ENCODE measurements at places on chromosomes 6 and 20.

DNA sequence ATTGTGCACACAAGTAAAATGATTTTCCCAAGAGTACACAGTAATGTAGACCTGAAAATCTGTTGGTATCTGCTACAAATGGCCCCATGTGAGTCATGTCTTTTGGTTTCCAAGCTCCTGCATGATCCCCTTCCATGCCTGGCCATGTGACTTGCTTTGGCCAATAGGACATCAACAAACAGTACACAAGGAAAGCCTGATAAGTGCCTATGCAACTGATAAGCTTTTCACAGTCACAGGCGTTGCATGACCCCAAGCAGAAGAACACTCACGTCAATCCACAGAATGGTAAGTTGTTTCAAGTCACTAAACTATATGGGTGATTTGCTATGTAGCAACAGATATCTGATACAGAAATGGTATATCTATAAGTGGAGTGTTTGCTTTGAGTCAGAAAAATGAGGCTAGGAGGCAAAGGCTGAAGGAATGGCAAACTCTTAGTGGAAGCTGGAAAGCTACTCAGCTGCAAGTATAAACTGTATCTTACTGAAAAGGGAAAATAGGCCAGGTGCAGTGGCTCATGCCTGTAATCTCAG is 160.1 kb upstream of the BEND3 start:
- DNase-seq, result no peak

DNA sequence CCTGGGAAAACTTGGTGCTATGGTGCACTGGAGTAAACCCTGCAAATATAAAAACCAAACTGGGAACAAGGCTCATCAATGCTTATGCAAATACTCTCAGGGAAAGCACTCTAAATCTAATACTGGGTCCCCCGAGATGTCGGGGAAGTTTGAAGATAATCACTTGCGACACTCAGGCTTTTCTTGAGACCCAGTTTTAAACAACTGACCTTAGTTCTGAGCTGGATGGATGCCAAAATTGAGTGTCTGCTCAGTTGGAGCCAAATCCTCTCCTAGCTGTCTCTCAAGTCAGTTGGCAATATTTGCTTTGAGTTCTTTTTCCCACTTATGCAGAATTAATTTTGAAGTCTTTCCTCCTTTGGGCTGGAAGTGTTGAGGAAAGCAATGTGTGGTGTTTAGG is 75.5 kb upstream of the CD2AP start:
- DNase-seq, result no peak

GRCh38 chr6:136524936-136525413 is 25.2 kb downstream of the MAP7 start:
- peak; percentile 47 for DNase-seq

- DNase-seq, result no peak
These were observed 659.0 kb downstream of the EPM2A start for GRCh38 chr6:145076115-145076841.

- no peak for DNase-seq
These were observed 80.3 kb downstream of the ZDHHC14 start for GRCh38 chr6:157461000-157461915.

- DNase-seq, result no peak
These were observed 3.7 kb downstream of the TFB1M start for GRCh38 chr6:155310596-155310995.

- DNase-seq, result no peak
These were observed 117.2 kb downstream of the PDE10A start for GRCh38 chr6:165545806-165546205.

DNA sequence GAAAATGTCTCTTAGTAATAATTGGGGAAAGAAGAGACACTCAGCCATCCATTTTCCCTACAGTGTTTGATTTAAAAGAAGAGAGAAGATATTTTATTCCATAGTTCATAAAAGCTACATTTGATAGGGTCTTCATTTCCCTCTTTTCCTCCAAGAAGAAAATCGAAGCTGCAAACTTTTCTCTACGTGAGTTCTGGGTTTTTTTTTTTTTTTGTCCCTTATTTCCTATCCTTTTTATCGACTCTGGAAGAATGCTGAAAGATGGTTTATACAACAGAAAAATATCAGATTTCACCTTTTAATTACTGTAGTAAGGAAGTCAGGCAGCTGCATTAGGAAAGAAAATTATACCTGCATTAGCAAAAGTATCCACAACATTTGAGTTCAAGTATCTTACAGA is at the start of gene OR2J1:
Gene OR2J1, plus strand, starts transcription at position 301 of the 400 bp plus-strand sequence. CDS start 1,453 bp downstream, outside the sequence.
- DNase-seq, result no peak

GRCh38 chr6:41571021-41571780 is 25.0 kb downstream of the FOXP4 start:
- DNase-seq, result no peak

DNA sequence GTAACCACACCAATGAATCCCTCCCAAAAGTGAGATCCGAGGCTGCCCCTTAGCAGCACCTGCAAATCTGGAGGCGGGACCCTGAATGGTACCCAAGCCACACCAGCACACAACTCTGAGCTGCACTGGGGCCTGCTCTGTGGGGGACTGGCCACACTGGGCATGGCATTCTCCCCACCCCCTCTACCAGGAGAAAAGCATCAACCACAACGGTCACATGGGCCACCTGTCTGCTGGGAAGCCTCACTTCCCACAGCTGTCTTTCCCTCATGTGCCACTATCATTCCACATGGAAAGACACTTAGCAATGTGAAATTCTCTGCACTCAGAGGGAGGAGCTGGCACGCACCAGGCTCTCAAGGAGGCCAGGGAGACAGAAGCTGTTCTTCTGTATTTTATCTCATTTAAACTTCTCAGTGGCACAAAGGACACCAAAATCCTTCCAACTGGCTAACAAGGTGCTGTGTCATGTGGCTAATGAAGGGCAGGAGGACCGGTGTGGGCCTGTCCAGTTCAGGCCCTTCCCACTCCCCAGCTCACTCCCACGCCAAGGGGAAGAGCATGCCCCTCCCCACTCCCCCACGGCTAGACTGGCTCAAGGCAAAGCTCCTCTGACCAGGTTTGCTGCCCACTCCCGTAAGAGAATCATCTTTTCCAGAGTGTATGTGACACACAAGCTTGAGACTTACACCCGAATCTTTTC is 19.0 kb downstream of the YTHDF1 start:
- DNase-seq, result no peak

GRCh38 chr6:139708337-139709199 is 334.1 kb upstream of the CITED2 start:
- DNase-seq, result no peak

DNA sequence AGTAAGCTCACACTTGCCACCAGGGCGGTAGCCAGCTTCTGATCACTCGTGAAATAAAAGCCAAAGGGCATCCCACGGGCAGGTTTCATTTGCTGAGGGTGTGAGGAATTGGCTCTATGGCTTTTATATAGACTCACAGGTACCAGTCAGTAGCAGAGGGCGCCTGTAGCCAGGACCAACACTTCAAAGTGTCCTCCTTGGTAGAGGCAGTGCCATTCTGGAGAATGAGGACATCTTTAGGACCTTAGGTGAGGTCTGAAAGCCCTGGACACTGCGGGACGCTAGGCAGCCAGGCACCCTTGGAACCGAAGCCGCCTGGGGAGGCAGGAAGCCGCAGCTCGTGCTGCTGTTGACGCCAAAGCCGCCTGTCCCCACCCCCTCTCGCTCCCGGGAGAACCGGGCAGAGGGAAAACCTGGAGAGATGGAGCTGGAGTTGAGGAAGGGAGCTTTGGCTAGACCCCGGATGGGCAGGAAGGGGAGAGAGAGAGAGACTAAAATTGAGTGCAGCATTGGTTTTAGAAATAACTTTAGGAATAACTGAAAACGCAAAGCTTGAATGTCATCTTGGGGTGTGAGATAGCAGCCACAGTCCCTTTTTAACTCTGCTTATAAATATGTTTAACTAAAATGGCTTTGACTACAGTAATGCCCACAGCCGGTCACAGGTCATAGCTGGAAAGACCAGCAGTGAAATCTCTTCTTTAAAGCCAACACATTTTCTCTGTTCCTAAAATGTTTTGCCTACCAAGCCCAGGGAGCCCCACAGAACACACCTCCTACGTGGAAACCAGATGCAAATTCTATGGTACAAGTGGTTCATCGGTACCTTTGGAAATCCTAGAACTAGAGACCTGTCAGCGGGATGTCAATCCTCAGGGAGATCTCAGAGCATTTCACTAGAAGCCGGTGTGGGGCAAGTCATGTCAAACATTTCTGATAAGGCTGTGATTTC is 128.5 kb upstream of the CDYL start:
- DNase-seq, result peak; percentile 76

GRCh38 chr6:55524441-55524840 is 54.6 kb downstream of the HMGCLL1 start:
- DNase-seq, result no peak

GRCh38 chr6:34696189-34696738 is 303 bp downstream of the ILRUN start:
- peak; percentile 31 for DNase-seq

DNA sequence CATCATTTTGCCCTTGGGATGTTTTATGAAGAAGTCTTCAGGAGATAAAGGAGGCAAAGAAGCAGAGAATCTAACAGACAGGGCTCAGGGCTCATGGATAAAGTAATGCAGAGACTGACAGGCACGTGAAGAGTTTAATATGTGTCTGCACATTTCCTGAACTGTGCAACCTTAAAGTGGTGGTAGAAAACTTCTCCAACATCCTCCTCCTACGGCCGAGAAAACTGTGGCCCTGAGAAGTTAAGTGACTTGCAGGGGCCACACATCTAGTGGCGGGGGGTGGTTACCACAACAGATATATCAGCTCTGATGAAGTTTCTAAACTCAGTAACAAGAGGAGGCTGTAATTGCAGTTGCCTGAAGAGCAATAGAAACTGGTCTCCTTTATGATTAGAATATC is 61.0 kb downstream of the SOBP start:
- no peak for DNase-seq

GRCh38 chr6:169950558-169950957 is 199.1 kb downstream of the ERMARD start:
- peak; percentile 46 for DNase-seq

DNA sequence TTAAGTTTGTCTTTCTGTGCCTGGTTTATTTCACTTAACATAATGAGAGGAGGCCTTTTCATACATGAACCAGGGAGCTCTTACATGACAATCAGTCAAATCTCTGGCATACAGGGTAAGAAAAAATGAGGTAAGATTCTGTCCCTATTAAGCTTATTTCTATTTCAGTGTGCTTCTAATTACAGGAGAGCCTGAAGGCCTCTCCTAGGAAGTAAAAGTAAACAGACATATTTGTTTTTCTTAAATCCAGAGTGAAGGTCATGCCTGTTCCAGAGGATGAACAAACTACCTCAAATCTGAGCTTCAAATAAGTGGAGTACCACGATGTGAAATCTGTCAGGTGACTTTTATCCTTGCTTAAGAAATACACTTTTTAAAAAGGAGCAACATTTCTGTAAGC is 72.6 kb downstream of the POPDC3 start:
- DNase-seq, result no peak

DNA sequence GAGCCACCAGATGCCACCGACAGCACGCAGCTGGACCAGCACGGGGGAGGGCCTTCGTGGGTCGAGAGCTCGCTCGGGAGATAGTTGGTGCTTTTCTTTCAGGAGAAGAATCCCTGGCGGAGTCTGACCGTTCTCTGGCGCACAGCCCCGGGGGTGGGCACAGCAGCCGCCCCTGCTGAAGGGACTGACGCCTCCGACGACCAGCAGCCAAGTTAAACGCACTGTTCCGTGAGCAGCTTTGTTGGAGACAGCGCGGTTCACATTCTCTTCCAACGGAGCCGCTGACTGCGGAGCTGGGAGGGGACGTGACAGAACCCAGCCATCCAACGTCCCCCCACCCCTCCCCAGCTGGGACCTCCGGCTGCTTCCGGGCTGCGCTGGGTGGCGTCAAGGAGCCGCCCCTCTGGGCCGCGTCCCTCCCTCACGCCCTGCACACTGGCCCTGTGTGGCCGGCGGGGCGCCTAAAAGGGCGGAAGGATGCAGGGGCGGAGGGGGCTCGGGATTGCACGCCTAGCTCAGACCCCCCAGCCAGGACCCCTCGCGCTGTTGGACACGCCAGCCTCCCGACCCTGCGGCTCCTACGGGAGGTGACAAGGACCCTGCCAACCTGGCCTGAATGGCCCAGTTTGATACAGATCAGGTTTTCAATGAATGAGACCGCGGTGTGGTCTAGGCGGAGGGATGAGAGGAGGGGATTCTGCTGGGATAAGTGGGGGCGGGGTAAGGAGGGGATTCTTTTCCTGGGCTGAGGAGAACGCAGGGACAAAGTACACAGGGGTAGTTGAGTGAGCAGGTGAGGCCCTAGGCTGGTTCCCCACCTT is 36.4 kb upstream of the KHDC1 start:
- no peak for DNase-seq

DNA sequence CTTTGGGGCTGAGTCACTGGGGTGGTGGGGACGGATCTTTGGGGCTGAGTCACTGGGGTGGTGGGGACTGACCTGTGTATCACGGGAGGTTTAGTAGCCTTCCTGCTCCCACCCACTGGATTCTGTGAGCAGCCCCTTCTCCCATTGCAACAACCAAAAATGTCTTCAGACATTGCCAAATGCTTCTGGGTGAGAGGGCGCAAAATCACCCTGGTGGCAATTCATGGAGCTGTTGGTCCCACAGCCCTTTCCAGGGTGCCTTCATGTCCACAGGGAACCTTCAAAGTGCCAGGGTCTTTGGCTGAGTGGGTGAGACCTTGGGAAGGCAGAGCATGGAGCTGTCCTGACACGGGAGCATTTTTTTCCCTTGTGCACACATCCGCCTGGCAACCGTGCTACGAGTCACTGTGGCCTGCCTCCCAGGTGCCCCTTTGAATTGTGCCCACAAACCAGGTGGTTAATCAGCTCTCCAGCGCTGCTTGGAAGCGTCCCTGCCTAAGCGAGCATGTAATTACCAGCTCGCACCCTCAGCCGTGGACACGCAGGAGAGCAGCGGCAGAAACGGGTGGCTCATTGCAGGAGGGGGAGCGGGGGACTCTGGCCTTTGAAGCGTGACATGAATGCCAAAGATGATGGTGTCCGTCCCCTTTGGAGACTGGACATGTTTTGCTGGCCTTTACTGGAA is 27.4 kb upstream of the APCDD1L start:
- no peak for DNase-seq

GRCh38 chr20:7038029-7038428 is 270.5 kb downstream of the BMP2 start:
- DNase-seq, result no peak

- no peak for DNase-seq
These were observed 121.0 kb upstream of the ZNF184 start for GRCh38 chr6:27593861-27594260.

GRCh38 chr20:58511364-58511763 is 3.8 kb downstream of the APCDD1L start:
- no peak for DNase-seq

GRCh38 chr6:158262755-158263154 is 49.5 kb upstream of the TULP4 start:
- DNase-seq, result no peak

DNA sequence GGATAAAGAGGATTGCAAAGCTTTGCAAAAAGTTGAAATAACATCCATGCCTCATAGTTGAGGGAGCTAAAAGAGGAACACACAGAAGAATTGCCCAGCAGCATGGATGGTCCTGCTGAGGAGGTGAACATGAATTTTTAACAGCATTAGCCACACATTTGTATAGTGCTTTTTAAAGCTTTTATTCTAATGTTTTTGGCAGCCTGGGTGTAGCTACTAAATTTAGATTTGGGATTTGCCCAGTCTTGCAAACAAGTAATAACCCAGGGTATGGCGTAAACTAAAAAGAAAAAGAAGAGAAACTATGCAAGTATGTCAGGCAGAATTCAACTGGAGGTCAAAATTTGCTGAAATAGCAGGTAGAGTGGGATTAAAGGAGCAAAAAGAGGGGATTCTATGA is 75.1 kb upstream of the PTPRK start:
- DNase-seq, result no peak
